ENCODE measurements at places on chromosomes 3 and 15.

DNA sequence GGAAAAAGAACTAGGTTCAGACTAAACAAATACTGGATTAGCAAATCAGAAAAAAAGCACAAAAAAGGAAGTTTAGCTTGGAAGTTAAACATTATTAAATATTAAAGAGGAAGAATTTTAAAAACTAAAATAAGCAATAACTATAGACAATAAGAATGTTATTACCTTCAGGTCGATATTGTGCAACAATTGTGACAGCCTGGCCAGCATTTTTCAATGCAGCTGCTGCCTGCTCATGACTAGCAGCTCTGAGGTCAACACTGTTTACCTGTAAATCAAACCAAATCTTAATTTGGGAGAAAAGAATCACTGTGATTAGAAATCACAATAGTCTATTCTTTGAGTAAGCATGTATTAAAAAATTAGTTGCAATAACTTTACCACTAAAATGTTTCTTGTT, 75.1 kb upstream of the MELTF start:
- DNase-seq = no peak

GRCh38 chr3:149909923-149910322, 60.8 kb downstream of the PFN2 start:
- no peak for DNase-seq

- no peak for DNase-seq
Measured at GRCh38 chr15:89993349-89993748, 7.8 kb upstream of the ZNF710 start.

- no peak for DNase-seq
Measured at GRCh38 chr3:190385731-190386688, 2.0 kb upstream of the CLDN16 start.

GRCh38 chr3:184766555-184767261, 45.3 kb upstream of the VPS8 start:
- DNase-seq = no peak
